ENCODE measurements at places on chromosomes 5 and 9. TPM values are rescaled to one million over a fixed set of nuclear protein-coding genes. Genes with fewer than 3 reads are reported as not detected.

OCLN gene
- 0.67 TPM for total RNA-seq

DNA sequence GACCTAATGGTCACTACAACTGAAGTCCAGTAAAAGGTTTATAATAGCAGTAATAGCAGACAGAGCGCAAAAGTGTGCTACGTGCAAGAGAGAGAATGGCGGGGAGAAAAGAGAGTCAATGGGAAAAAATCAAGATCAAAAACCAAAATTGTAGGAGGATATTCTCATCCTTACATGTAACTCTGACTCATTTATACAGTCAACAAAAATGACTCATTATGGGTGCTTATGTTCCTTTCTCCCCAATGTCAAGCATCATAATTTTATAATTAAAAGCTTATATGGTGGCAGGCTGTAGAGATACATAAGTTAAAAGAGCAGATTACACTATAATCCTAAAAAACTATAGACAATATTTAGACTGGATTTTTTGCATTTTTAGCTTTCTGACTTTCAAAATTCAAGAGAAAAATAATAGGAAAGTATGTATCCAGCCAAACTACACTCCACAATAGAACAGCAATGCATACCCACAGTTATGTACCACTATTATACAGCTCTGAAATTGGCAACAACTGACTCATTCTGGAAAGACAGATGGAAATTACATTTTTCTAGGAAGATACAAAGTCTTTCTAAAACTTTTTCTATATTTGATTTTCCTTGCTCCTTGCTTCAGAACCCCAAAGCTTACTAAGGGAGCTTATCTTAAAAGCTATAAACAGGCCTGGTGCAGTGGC, 78.4 kb downstream of the PLPP1 start:
- no peak for DNase-seq

SAXO1 gene
- not detected for total RNA-seq

GRCh38 chr5:4929092-4929655, 211.0 kb upstream of the ADAMTS16 start:
- no peak for DNase-seq

- no peak for DNase-seq
These were observed 61.9 kb downstream of the PIK3R1 start for GRCh38 chr5:68277431-68277830.

DNA sequence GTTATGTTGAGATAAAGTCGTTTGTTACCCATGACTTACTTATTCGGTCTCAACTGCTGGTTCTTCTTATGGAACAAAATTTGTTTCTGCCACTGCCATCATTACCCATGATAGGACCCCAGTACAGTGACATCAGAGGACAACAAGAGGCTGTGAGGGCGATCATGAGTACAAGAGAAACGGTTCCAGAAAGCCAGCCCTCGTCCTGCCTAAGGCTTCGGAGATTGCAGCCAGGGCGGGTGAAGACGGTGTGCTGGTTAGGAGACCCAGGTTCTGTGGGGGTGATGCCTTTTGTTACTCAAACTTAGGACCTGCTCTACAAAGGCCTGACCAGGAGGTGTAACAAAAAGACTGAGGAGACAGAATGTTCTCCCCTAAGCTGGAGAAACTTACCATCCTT, 10.9 kb downstream of the FYB1 start:
- DNase-seq: no peak

All from natural killer cell treated with Interleukin-12 subunit alpha and Interleukin-12 subunit beta and Interleukin-15 and Interleukin-18, amount 100 ng/mL, for 72 hours (primary cell).